ENCODE measurements at places on chromosomes 11 and 22.
A peak's percentile ranks its signal among the peaks of the same experiment; 100 is the strongest.

DNA sequence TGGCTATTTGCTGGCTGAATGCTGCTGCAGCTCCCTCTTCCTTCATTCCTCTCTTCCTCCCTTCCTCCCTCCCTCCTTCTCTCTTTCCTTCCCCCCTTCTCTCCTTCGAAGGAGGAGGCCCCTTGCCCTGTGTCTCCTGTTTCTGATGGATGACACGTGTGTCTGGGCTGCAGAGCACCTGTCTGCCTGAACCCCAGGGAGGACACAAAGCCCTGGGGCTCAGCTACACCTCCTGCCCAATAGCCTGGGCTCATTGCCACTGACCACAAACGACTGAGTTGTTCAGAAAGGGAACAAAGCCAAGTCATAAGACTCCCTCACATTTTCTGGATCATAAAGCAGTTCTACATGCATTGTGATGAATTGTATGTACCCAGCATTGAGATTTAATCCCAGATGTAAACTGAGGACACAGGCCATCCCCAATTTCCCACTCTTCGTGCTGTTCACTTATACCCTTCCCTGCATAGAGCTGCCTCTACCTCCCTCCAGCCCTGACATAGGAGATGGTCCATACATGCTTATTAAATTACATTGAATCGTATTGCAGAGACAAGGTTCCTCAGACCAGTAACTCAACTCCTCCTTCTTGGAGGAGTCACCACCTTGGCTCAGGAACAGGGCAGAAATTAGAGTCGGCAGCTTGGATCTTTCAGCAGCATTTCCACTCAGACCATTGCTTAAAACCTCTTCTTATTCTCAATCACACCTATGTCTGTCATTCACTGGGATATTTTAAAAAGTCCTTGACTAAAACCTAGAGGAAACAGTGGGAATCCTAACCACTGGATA is 1.2 kb downstream of the CSRP3 start:
- H3K27me3 ChIP-seq, result peaks cover 6% of the 10 kb centered on the region
- no peak overlapping the region for H3K27ac ChIP-seq
- no peak overlapping the region for H3K4me3 ChIP-seq
- no peak for DNase-seq
- H3K36me3 ChIP-seq, result no peaks in the 10 kb centered on the region

DNA sequence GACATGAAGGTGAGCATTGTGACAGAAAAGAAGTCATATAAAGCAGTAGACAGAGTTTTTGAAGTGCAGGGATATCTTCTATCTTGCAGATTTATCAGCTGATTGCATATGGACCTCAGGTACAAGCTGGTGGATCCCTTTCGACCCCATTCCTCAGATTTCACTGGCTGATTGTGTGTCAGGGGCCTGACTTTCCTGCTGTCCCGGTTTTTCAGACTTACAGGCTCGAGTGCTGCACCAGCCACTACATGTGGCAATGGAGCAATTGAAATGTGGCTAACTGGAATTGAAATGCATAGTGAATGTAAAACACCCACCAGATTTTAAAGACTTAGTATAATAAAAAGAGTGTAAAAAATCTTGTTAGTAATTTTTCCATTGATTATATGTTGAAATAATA is 50.3 kb downstream of the CLMP start:
- H3K27ac ChIP-seq, result no peak overlapping the region
- H3K27me3 ChIP-seq, result peaks cover 3% of the 10 kb centered on the region
- H3K36me3 ChIP-seq, result no peaks in the 10 kb centered on the region
- H3K4me3 ChIP-seq, result no peak overlapping the region
- H3K4me1 ChIP-seq, result no peaks in the 10 kb centered on the region
- no peak for DNase-seq

DNA sequence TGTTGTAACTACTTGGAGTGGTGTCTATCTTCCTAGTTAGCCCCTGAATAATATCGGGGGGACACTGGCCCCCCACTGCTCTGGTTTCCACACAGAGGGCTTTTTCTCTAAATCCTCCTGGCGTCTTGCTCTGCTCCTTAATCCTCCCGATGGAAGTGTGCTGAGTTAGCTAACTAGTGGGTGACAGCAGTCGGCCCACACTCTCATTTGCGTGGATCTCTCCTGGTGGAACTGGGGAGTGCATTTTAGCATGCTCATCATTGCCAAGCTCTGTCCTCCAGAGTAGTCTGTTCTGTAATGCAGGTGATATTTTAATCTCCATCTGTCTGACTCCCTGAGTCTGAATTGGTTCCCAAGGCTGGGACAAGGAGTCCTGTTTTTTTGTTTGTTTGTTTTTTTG is 46.1 kb upstream of the RASSF10 start:
- DNase-seq, result no peak
- H3K4me1 ChIP-seq, result no peaks in the 10 kb centered on the region
- no peak overlapping the region for H3K27ac ChIP-seq
- H3K36me3 ChIP-seq, result no peaks in the 10 kb centered on the region
- H3K27me3 ChIP-seq, result peaks cover 42% of the 10 kb centered on the region

- no peaks in the 10 kb centered on the region for H3K27me3 ChIP-seq
- no peak overlapping the region for H3K27ac ChIP-seq
- H3K4me1 ChIP-seq, result no peaks in the 10 kb centered on the region
- no peak overlapping the region for H3K4me3 ChIP-seq
These were observed 134.8 kb downstream of the LARGE1 start for GRCh38 chr22:33785283-33785968.

- no peaks in the 10 kb centered on the region for H3K27me3 ChIP-seq
- H3K4me3 ChIP-seq, result no peak overlapping the region
- no peak for DNase-seq
- H3K27ac ChIP-seq, result no peak overlapping the region
These were observed 358.2 kb downstream of the DDX10 start for GRCh38 chr11:109023036-109023435.

GRCh38 chr22:29946220-29946619 is 63.2 kb downstream of the MTMR3 start:
- peaks cover 4% of the 10 kb centered on the region for H3K36me3 ChIP-seq
- no peak for DNase-seq
- H3K4me1 ChIP-seq, result peaks cover 55% of the 10 kb centered on the region
- H3K4me3 ChIP-seq, result no peak overlapping the region
- H3K27ac ChIP-seq, result no peak overlapping the region

DNA sequence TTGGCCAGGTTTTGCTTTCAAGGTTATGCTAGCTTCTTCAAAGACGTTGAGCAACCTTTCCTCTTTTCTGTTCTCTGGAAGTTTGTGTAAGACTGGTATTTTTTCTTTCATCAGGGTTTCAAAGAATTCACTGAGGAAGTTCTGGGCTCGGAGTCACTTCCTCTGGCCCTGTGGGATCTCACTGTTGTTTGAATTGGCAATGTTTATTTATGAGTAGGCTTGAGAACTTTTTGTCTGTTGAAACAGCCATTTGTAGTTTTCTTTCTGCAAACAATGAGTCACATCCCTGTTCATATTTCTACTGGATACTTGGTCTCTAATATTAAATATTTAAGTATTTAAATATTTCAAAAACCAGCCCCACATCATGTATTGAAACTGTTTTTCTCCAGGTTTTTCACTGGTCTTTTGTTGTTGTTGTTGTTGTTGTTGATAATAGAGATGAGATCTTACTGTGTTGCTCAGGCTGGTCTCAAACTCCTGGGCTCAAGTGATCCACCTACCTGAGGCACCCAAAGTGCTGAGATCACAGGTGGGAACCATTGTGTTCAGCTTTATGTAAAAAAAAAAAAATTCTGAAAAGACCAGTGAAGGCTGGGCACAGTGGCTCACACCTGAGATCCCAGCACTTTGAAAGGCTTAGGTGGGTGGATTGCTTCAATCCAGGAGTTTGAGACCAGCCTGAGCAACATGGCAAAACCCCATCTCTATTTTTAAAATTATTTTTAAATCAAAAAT is 26.9 kb downstream of the SUSD2 start:
- H3K27me3 ChIP-seq, result no peaks in the 10 kb centered on the region
- peak overlapping the region; percentile 35 for H3K27ac ChIP-seq
- peaks cover 15% of the 10 kb centered on the region for H3K4me1 ChIP-seq
- no peak overlapping the region for H3K4me3 ChIP-seq

DNA sequence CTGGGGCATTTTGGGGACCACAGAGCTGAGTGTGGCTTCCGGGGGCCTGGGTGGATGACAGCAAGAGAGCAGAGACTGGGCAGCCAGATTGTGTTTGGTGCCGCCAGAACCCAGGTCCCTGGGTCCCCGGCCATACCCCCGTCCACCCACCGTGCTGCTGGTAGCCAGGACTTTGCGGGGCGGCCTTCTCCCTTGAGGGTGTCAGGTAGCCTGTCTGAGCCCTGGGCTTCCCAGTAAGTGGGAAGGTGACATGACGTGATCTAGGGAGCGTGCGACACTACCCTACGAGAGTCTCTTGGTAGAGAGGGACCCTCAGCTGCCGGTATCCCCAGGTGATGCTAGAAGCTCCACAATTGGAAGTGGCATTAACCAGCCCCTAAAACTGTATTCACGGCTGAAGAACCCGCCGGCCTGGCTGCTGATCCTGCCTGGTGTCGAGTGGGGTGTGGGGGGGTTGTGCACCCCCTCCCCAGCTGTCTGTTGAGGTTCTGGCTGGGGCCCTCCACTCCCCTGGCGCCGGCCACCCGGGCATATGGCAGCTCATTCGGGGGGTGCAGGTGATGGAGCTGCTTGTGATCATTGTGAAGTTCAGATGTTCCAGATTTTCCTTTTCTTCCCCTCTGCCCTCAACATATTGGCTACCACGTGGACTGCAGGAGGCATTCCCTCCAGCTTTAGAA is 66.9 kb downstream of the MPPED1 start:
- H3K27me3 ChIP-seq, result peaks cover 9% of the 10 kb centered on the region
- no peak overlapping the region for H3K4me3 ChIP-seq
- H3K27ac ChIP-seq, result no peak overlapping the region
- peaks cover 15% of the 10 kb centered on the region for H3K4me1 ChIP-seq

DNA sequence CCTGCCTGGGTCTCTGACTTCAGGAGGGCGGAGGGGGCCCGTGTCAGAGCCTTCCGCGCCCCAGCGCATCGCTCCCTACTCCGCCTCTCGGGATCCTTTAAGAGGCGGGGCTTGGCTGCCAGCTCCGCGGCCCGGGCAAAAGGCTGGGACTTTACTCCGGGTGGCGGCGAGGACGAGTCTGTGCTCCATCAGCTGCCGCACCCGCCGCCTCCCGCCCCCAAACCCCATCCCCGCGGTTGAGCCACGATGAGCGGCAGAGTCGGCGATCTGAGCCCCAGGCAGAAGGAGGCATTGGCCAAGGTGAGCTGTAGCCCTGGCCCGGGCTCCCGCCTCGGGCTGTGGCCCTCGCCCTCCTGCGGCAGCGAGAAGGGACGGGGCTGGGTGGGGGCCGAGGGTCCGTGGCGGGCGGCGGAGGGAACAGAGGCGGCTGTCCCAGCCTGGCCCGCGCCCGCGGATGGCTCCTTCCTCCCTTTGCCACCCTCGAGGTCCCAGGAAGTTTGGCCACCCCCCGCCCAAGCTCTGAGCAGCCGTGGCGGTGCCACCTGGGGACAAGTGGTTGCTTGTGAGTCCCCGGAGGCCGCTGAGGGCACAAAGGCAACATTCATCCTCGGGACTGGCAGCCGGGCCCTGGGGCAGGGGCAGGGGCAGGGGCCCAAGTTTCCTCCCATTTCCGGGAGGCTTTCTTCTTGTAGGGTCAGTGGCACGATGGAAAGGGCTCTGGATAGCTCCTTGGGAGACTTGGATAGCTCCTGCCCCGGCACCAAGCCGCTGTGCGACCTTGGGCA is at the start of gene SEC14L2:
SEC14L2 (plus strand) TSS at position 148 of the 785 bp plus-strand sequence; CDS start at position 247, 99 bp downstream.
- H3K4me3 ChIP-seq, result peak within 1 kb of the TSS; percentile 90
- peak; percentile 81 for DNase-seq
- peak within 1 kb of the TSS; percentile 87 for H3K27ac ChIP-seq
- peaks cover 4% of the 10 kb centered on the region for H3K27me3 ChIP-seq
- peaks cover 15% of the 10 kb centered on the region for H3K36me3 ChIP-seq

- H3K27ac ChIP-seq, result no peak overlapping the region
- H3K4me3 ChIP-seq, result no peak overlapping the region
- H3K4me1 ChIP-seq, result peaks cover 48% of the 10 kb centered on the region
- no peak for DNase-seq
- no peaks in the 10 kb centered on the region for H3K27me3 ChIP-seq
These were observed 3.0 kb downstream of the SAC3D1 start for GRCh38 chr11:65043881-65044501.

DNA sequence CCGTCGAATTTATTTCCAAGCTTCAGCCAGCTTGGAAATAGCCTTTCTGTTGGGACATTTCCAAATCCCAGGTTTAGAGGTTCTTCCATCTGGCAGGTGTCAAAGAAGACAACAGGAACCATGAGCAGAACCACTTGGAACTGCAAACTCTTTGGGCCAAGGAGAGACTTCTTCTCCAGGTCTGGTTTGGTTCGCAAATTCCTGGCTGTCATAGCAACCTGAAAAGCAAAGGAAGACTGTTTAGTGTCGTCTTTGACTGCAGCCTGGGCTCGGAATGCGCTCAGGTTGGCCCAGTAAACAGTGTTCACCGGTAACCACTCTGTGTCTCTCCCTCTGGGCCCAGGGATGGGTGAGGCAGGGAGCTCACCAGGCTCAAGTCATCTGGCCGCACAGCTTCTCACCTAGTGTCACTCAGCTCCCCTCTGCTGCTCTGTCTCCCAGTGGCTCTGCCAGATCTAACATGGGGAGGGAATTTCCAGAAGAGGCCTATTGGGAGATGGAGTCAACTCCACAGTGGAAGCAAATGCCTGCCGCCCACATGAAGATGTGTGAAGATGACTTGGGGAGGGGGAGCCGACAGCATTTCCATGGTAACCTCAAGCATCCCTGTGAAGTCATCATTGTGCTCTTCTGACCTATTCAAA is 11.9 kb upstream of the CLMP start:
- no peaks in the 10 kb centered on the region for H3K4me1 ChIP-seq
- H3K27me3 ChIP-seq, result peaks cover 36% of the 10 kb centered on the region

- DNase-seq, result no peak
- no peak overlapping the region for H3K4me3 ChIP-seq
- no peak overlapping the region for H3K27ac ChIP-seq
- peaks cover 4% of the 10 kb centered on the region for H3K27me3 ChIP-seq
These were observed 44.0 kb downstream of the PARVA start for GRCh38 chr11:12421386-12421785.

DNA sequence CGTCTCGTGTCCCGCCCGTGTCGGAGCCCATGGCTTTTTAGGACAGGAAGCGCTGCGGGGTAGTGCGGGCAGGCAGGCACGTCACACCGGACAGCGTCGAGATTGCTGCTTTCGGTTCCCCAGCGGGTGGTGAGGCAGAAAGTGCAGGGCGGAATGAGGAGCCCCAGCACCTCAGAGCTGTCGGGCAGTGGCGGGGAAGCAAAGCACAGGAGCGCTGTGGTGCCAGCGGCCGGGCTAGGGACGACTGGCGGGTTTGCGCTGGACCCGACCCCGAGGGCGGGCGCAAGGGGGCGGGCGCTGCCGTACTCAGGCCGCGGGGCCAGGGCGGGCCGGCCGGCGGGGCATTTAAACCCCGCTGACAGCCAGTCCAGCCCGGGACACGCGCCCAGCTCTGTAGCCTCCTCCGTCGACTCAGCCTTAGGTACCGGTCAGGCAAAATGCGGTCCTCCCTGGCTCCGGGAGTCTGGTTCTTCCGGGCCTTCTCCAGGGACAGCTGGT is at the start of gene SLC37A2:
SLC37A2 (plus strand) TSS at position 375 of the 498 bp plus-strand sequence; CDS start at position 438, 63 bp downstream.
- H3K4me1 ChIP-seq, result peaks cover 15% of the 10 kb centered on the region
- no peaks in the 10 kb centered on the region for H3K36me3 ChIP-seq
- H3K27ac ChIP-seq, result peak within 1 kb of the TSS; percentile 52
